ENCODE measurements at places on chromosomes 3 and 15.

- DNase-seq = no peak
These were observed 10.0 kb upstream of the ATP2B2 start for GRCh38 chr3:10515396-10515795.

- no peak for DNase-seq
These were observed 23.9 kb upstream of the CEP152 start for GRCh38 chr15:48834756-48835155.

- no peak for DNase-seq
These were observed 855.9 kb downstream of the MCTP2 start for GRCh38 chr15:95087253-95087609.

DNA sequence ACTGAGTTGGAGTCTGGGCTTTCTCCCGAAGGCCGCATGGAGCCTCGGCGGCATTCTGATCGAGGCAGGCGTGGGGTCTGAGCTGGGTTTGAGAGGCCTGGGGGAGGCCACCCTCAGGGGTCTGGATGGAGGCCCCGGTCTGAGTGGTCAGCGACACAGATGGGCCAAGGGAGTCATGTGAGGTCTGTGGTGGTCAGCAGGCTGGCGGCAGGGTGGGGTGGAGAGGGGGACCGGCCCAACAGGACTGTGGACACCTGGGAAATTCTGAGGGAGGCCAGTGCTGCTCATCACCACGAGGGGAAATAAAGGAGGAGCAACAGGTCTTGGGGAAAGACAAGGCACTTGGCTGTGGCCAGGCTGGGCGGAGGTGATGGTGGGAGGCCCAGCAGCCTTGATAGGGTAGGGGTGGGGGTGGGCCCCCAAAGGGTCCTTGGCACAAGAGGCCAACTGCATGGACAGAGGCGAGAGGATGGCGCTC lies 16.2 kb downstream of the CTSH start:
- no peak for DNase-seq

GRCh38 chr3:186070133-186070532 lies 38.8 kb downstream of the ETV5 start:
- no peak for DNase-seq

GRCh38 chr3:155417119-155417517 lies 123.6 kb upstream of the STRIT1 start:
- no peak for DNase-seq

GRCh38 chr3:70811880-70812279 lies 499.4 kb upstream of the MDFIC2 start:
- no peak for DNase-seq

DNA sequence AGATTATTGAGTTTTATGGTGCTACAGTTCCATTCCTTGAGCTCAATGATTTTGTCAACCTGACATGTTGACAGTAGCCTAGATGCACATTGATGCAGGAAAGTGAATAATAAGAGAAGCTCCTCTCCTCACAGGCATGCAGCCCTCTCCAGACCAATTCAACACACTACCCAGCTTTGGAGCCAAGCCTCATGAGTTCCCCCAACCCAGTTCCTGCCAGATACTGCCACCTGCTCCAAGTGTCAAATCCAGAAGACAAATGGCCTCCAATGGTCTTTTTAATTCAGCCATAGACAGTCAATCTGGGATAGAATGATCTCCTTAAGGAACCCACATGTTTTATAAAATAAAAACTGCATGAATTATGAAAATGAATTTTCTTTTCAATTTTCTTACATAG lies 83.7 kb upstream of the ARHGEF3 start:
- DNase-seq = no peak

- DNase-seq = no peak
These were observed 58.6 kb downstream of the SIDT1 start for GRCh38 chr3:113590983-113591382.

- DNase-seq = no peak
These were observed 43.5 kb upstream of the MEF2A start for GRCh38 chr15:99522288-99522687.

DNA sequence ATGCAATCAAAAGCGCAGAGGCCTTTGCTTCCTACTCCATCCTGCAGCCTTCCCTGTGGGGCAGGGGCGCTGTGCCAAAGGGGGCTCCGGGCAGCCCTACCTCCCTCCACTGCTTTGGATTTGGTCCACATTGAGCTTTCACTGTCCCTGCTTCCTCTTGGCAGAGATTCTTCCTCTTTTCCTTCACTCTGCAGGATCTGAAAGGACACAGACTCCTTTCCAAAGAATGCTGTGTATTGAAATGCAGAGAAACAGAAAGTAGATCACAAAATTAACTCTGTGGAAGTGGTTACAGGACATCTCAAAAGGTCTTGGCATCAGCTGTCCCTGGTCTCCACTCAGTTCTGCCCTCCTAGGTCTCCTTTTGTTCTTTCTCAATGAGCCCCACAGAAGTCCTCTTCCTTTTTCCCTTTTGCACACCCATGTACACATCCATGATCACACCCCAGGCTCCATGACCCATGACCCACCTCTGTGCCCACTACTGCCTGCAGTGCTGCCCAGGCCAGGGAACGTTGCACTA lies 64.1 kb downstream of the CCR1 start:
- no peak for DNase-seq

DNA sequence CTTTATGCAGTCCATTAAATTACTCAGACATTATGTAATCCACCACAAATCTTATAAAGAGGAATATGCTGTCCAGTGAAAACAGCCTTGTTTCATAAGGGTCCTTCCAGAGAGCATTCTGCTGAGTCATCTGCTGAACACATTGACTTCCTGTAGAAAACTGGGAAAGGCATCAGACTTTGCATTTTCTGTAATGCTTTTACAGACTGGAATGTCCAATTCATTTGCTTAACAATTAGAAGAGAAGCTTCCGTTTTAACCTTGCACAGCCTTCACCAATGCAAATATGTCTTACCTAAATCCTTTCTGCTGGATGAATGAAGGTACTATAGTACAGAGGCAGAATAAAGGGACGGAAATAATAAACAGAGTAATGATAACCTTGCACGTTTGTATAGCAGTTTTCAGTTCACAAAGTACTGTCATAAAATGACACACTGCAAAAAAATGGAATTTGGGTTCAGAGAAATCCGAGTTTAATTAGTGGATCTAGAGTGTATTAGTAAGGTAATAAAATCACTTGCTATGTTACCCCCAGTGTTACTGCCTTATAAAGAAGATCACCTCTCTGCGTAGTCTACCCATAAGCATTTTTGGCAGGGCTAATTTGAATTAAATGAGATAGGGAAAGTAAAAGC lies 301.5 kb downstream of the PYDC2 start:
- no peak for DNase-seq

DNA sequence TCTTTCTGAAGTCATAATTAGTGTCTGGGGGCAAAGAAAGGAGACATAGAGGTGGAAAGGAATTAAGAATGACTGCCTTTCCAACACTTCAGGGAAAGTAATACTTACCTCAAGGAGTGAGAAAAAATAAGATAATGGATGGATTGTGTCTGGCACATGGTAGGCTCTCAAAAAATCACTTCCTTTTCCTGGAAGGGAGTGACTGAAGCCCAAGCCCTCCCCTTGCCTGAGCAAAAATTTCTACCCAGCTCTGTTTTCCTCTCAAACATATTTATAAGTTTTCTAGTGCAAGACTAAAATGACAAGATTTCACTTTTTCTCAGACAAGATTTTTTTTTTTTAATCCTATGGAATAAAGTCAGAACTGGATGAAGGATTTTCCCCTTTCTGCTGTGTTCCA lies 145.0 kb downstream of the IGSF11 start:
- no peak for DNase-seq

GRCh38 chr3:126526668-126527005 lies 2.7 kb downstream of the CHST13 start:
- no peak for DNase-seq

GRCh38 chr3:65955792-65956477 lies 82.8 kb downstream of the MAGI1 start:
- no peak for DNase-seq

DNA sequence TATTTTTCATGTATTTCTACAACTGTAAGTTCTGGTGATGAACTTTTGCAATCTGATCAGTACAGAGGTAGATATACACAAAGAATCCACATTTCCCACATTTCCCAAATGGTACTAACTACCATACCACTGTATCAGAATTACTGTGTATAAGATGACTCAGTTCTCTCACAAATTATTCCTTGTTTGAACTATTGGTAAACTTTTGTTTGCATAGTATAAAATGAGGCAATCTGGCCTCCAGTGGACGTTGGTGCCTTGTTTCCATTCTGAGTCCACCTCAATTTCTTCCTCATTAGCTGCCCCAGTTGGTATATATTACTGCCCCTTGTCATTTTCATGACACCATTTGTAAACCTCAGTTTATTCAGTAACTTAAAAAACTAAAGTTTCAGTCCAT lies 38.5 kb downstream of the SPTSSB start:
- DNase-seq = no peak

GRCh38 chr3:169146179-169146665 lies 517.3 kb downstream of the MECOM start:
- no peak for DNase-seq

DNA sequence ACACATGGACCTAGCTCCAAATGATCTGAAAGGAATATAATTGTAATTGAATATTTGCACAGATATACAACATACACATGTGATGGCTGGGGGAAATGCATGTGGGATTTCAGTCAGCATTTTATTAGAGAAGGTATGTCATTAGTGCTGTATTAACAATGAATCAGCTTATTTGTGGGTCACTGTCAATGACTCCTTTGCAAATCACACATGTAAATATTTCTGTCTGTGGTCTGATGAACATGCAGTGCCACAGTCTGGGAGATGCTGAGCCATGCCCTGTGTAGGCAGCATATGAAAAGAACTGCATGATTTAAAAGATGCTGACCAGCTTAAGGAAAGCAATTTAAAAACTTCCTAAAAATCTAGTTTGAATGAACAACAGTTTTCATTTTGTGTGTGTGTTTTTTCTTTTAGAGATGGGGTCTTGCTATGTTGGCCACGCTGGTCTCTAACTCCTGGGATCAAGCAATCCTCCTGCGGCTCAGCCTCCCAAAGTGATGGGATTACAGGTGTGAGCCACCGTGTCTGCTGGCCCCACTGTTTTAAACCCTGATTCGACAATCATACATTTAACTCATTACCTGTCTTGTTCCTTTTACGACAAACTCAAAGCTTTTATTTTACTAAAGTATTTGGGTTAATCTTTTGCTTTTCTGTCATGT lies 803 bp upstream of the B3GNT5 start:
- DNase-seq = no peak

DNA sequence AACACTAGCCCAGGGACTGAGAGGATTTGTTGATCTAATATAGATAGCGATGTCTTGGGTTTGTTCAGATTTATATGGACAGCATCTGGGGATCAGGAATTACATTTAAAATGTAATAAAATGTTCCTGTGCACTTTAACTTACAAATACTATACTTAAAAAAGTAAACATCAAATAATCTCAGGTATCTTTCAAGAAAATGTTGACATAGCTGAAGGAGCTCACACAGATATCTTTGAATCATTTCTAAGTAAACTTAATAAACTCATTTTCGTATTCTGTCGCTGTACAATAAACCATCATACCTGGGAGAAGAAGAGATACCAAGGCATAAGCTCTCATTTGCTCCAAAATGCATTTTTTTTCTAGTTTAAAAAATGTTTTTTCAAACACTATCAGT lies 557.5 kb upstream of the NR2F2 start:
- DNase-seq = no peak

DNA sequence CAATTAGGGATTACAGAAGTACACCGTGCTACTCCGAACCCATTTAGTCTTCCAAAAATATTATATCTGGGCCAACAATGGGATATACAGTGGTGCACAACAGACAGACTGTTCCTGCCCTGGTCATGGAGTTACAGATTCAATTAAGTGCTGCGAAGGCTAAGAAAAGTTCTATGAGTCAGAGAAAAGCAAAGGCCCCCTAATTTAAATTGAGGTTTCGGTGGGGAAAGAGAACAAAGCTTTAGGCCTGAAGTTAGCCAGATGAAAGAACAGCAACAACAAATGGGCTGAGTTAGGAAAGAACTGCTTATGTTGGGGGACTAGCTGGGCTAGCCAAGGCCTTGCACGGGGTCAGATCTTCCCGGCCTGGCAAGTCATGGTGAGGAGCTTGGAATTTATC lies 131.8 kb downstream of the MDFIC2 start:
- DNase-seq = no peak

DNA sequence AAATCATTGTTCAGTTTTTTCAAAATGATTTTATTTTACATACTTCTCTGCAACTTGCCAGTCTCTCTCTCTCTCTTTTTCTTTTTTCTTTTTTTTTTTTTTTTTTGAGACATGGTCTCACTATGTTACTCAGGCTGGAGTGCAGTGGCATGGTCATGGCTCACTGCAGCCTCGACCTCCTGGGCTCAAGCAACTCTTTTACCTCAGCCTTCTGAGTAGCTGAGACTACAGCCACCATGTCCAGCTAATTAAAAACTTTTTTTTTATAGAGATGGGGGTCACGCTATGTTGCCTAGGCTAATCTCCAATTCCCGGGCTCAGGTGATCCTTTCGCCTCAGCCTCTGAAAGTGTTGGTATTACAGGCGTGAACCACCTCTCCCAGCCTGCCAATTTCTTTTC lies 12.1 kb upstream of the ARID3B start:
- no peak for DNase-seq

- no peak for DNase-seq
These were observed 921.0 kb upstream of the ROBO1 start for GRCh38 chr3:80688814-80689213.

- DNase-seq = no peak
These were observed 1.4 kb downstream of the PFN2 start for GRCh38 chr3:149969110-149969939.

- no peak for DNase-seq
These were observed 12.2 kb upstream of the CACNA1D start for GRCh38 chr3:53482227-53482626.

DNA sequence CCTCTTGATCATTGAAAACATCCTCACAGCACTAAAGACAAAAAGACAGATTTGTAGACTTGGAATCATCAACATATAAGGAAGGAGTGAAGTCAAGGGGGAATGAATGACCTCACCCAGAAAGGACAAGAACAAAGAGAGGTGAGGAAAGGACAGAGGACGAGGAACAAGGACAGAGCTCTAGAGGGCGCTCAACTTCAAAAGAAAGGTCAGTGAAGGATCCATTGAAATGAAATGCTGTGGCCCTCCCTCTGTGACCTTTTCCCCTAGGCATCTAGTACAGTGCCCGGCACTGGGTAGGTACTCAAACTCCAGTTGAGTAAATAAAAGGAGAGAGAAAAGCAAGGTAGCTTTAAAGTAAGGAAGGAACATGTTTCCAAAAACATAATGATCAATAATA lies 2.6 kb downstream of the ATP8B4 start:
- DNase-seq = no peak

DNA sequence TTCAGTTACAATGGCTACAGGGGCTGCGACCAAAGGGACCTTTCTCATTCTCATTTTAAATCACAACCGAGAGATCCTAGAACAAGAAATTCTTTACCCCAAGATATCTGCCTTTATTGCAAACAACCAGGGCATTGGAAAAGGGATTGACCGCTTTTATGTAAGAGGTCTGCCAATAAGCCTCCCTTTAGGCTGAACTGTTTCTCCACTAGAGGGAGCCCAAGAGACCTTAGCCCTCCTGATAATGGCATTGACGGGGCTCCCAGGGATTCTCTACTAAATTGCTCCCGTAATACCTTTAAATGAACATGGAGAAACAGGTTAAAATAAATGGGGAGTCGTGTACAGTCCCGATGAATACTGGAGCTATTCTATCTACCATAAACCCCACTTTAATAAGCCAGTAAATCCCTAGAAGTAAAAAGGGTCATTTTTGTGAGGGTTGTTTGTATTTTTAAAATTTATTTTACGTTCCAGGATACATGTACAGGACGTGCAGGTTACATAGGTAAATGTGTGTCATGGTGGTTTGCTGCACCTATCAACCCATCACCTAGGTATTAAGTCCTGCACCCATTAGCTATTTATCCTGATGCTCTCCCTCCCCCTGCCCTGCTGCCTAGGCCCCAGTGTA lies 7.5 kb upstream of the IGSF10 start:
- peak; percentile 13 for DNase-seq

GRCh38 chr3:119238363-119238762 lies 2.3 kb downstream of the B4GALT4 start:
- DNase-seq = no peak
